ENCODE measurements at places on chromosomes 12 and 14.

GRCh38 chr12:3271639-3272038 lies 194.5 kb downstream of the TSPAN9 start:
- no peak for DNase-seq

- no peak for DNase-seq
Observed at GRCh38 chr12:38411426-38411825, 94.9 kb downstream of the ALG10B start.

- DNase-seq = peak; percentile 38
Observed at GRCh38 chr12:11171969-11172675, 1.1 kb downstream of the SMIM10L1 start.

DNA sequence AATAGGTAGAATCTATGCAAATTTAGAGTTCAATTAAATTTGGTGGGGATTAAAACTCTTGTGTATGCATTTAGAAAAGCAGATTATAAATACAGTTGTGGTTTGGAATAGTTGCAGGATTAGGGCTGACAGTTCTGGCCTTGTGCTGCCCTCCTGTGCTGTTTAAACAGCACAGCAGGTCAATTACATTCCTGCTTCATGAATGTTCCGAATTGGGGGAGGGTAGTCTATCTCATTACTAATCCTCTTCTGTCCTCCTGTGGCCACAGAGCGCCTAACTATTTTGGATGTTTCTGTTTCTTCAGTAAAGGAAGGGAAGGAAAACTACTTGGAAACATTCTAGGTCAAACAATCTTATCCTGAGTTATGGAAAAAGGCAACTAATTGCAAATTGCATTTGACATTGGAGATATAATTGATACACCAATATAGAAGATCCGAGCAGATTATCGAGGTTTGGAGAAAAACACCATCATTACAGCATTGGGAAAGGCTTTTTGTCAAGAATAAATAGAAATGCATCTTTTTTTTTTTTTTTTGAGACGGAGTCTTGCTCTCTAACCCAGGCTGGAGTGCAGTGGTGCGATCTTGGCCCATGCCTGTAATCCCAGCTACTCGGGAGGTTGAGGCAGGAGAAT lies 8.7 kb upstream of the GPR19 start:
- peak; percentile 82 for DNase-seq

- DNase-seq = peak; percentile 32
Observed at GRCh38 chr12:1844661-1845409, 24.5 kb downstream of the LRTM2 start.

DNA sequence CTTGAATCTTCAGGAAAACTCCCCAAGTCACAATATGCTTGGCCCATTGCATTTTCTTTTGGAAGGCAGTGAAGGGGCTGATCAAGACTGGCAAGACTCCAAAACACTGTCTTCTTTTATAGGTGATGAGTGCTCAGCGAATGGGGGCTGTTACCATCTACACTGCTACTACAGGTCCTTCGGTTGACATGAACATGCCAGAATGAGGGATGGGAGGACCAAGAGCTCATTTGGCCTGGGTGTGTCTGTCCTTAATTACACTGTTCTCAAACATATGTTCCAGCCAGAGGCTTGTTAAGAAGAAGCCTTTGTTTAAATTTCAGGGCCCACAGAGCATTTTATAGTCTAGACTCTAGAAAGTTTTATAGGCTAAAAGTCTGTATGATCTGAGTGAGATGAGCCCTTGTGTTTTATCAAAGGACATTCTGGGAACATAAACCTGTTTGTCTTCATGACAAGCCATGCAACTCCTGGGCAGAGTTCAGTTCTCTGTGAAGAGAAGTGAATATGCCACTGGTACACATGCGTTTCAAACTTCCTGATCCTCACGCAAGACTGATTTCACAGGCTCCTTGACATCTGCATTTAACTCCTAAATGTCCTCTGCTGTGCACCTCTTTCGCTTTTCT lies 4.7 kb upstream of the FAM234B start:
- peak; percentile 36 for DNase-seq

GRCh38 chr12:22491034-22491433 lies 53.3 kb downstream of the C2CD5 start:
- no peak for DNase-seq

DNA sequence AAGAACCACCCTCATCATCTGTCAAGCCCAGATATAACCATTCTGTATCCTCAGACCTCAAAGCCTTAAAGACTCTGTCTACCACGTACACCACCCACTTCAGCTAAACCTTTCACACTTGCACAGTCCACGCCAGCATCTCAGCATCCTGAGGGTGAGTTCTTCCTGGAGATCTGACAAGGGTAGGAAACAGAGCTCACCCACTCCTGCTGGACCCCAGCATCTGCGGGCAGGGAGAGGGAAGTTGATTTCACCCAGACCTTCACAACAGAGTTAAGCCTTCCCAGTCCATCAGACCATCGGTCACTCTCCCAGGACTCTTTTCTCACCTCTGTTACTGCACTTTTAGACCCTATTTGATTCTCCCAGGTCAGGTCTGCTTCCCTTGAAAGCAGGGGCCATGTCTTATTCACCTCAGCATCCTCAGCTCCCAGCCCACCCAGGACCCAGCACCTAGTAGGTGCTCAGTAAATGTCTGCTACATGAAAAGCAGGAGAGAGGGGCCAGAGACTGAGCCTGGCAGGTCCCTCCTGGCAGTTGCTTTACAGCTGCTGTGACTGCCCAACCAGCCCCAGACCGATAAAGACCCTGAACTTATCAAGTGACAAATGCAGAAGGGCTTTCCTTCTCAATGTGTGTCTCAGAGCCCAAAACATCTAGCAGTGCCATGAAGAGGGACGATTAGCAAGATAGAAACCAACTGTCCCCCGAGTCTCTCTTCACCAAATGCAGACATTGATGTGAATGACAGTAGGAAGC lies 34.1 kb downstream of the ANO2 start:
- DNase-seq = no peak

DNA sequence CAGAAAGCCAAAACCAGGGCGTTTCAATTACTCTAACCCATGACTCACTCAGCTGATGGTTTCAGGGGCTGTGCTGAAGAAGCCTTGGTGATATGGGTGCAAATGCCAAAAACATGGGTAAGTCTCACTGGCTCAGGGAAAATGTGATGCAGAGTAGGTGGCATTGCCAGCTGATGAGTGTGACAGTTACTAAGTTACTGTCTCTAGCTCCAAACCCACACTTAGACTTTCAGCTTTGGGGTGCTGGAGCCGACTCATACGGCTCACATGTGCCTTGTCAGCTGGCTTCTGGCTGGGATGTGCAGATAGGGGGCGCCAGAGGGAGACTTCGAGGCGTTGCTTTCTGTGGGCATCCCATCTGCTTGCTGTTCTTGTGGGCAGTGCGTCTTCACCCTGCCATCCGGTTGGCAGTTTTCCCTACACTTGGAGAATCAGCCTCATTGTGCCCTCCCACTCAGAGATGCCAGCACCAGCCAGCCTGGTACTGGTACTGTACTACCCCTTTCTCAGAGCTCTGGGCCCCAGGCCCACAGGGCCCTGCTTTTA lies 11.1 kb upstream of the KRT7 start:
- DNase-seq = peak; percentile 54

Measured in NCI-H526 (cell line).